Posterior cingulate gyrus (tissue), 11 donors: ENCODE measurements at places on chromosomes 5 and 9.

DNA sequence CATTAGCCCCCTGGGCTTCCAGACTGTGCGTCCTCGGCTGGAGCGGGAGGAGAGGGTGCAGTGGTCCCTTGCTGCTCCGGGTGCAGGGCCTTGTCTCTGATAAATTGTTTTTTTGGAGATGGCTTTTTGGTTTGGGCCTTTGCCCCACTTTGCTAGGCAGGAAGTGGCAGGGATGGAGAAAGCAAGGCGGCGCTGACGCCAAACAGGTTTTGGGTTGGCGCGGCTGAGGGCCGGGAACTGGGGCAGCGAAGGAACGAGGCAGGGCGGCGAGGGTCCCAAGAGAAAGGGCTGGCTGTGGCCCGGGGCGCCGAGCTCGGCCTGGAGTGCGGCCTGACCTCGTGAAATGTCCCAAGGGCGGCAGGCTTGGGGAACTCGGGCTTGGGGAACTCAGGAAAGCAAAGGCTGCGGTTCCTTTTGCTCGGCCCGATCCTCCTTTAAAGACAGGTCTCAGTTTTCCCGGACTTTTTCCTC, 4.1 kb downstream of the LHX2 start:
- DNase-seq, result no peak

- DNase-seq, result no peak
Measured at GRCh38 chr9:123312306-123312877, 43.6 kb upstream of the CRB2 start.

GRCh38 chr5:142746532-142747433, 23.4 kb upstream of the ARHGAP26 start:
- DNase-seq, result no peak

- no peak for DNase-seq
Measured at GRCh38 chr5:175854231-175855040, 16.9 kb upstream of the CPLX2 start.

DNA sequence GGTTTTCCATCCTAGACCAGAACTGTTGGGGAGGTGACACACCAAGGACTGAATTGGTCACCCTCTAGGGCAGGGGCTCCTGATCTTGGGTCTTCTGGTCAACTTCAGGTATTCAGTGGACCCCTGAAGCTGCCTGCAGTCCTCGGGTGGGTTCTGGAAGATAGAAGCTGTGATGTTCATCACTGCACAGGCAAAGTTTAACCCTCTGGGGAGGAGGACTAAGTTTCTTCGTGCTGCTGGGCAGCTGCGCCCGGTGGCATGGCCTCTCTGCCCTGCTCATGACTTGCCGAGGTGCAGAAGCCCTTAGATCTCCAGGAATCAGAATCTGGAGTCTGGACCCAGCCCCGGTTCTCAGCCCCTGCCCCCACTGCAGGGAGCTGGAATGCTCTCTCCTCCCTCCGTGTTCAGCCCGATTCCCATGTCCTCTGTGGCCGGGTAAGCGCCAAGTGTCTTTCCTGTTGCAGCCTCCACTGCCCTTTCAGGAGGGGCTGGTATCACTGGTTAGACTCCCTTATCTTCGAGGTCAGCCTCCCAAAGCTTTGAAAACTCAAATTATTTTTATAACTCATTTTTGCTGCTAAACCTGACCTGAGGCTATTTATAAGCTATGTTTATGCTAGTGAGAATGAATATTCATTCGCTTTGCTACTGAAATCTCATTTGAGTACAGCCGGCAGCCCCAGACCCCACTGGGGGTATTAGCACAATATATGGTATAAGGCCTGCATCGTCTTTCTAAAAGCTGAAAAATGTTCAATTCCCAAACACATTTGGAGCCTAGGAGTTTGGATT, 1.7 kb downstream of the LAMC3 start:
- no peak for DNase-seq

DNA sequence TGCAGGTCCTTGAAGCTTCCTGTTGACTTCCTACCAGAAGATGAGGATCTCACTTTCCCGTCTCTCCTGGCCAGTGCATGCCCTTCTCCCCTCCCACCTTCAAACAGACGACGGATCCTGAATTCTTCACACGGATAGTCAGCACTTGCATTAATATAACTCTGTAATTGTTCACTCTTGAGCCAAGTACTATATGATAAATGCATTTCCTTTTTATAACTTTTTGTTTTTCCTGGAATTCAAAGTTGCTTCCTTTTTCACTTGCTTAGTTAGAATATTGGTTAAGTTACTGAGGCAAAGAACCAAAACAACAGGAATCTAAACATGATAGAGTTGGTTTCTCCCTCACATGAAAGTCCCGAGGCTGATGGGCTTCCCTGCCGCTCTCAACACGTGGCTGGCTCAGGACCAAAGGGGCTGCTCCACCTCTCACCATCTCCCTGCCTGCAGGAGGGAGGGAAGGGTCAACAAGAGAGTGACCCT, 20.2 kb upstream of the EGFL7 start:
- no peak for DNase-seq

DNA sequence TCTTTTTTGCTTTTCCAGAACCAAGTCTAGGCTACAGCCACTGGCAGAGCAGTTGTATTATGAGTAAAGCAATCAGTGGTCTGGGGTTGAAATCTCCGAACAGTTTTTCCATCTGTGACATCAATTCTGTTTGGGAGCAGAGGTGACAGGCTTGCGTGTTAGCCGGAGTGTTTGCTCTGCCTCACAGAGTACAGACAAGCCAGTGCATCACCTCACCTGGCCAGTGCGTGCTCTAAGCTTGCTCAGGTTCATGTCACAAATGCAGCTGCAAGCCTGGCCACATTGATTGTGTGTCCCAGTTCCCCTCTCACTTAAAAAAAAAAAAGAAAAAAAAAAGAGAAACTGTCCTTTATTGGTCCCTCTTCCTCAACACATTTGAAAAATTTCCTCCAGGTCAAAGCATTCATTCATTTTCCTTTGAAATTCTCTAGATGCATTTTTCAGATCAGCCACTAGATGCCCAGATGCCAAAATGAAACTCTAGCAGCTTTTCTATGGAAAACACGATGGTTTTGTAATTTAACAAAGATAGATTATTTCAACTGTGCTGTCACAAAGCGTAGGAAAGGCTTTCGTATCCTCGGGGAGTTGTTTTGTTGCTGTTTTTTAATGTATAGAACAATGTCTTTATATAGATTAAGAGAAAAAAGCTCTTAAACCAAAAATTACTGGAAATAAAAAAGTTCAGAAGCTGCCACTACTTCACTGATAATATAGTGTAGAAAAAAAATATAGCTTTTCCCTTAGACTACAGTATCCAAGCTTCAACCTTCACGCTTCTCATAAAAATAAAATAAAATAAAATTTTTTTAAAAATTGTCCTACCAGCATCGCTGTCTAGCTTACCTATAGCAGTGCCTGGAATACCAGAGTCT, 585.5 kb downstream of the TLE1 start:
- no peak for DNase-seq

DNA sequence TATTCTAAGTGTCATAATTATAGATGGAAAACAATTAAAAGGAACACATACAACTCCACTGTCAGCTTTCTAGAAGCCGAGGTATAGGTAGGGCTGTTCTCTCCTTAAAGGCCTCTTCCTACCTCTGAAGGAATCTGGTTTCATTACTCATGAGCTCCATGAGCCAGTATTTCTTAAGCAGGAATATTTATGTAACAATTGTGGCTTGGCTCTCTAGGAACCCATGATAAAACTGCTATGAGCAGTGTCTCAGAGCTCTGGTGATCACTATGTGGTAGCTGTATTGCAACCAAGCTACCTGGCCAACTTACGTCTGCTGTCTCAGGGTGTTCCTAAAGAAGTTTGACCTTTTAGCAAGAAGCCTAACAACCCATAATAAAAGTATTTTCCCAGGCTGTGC, 157.7 kb downstream of the CEP120 start:
- no peak for DNase-seq

GRCh38 chr9:35035851-35036701, 36.3 kb downstream of the VCP start:
- no peak for DNase-seq
